Calu3 (cell line): ENCODE measurements at places on chromosomes 1 and 21.

GRCh38 chr21:45836694-45837670, 144.6 kb upstream of the COL6A1 start:
- no peak for DNase-seq

DNA sequence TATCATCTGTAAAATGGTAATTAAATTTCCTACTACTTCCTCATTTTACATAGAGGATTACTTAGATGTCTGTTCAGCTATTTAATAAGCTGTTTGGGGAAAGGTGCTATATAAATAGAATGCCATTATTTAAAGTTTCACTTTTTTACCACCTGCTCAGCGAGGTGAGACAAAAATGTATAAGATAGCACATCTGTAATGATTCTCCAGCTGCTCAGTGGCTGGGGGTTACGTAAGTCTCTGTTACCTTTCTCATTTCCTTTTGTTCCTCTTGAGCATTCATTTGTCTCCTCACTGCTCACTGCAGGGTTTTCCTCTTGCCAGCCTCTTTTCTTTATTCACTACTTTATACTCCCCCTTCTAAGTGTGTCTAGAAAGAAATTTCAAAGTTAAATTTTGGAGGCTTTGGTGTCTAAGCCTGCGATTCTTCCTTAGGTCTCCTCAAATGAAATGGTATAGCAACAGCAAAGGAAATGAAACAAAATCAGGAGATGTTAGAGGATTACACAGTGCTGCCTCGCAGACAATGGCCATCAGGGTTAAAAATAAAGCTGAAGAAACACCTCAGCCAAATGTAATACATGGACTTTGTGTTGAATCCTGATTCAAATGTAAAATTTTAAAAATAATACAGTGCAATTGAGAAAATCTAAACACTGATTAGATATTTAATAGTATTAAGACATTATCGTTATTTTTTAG, 6.8 kb downstream of the RGS8 start:
- DNase-seq, result no peak

GRCh38 chr1:41379738-41380130, 18.5 kb downstream of the FOXO6 start:
- no peak for DNase-seq

GRCh38 chr1:41672173-41672572, 187.7 kb upstream of the EDN2 start:
- peak; percentile 78 for DNase-seq

DNA sequence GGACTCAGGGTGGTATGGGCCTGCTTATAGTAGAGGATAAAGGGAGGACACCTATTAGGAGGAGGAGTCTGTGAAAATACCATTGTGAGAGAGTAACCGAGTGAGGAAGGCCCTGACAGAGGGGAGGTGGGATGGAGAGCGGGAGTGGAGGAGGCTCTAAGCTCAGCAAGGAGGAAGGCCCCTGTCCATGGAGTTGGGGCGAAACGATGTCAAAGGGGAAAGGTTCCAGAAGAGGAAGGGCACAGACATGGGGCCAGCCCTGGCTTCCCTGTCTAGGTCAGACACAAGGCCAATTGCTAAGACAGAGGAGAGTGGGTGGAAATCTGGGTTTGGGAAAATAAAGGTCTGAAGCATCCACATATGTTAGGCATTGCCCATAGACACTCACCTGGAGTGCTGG, 44.2 kb downstream of the ELK4 start:
- no peak for DNase-seq

- no peak for DNase-seq
These were observed 59.8 kb downstream of the ITGB3BP start for GRCh38 chr1:63463248-63463647.

- DNase-seq, result no peak
These were observed 284.4 kb upstream of the GJB5 start for GRCh38 chr1:34470401-34470800.

- DNase-seq, result no peak
These were observed 62.7 kb downstream of the ADSS2 start for GRCh38 chr1:244388961-244389360.

DNA sequence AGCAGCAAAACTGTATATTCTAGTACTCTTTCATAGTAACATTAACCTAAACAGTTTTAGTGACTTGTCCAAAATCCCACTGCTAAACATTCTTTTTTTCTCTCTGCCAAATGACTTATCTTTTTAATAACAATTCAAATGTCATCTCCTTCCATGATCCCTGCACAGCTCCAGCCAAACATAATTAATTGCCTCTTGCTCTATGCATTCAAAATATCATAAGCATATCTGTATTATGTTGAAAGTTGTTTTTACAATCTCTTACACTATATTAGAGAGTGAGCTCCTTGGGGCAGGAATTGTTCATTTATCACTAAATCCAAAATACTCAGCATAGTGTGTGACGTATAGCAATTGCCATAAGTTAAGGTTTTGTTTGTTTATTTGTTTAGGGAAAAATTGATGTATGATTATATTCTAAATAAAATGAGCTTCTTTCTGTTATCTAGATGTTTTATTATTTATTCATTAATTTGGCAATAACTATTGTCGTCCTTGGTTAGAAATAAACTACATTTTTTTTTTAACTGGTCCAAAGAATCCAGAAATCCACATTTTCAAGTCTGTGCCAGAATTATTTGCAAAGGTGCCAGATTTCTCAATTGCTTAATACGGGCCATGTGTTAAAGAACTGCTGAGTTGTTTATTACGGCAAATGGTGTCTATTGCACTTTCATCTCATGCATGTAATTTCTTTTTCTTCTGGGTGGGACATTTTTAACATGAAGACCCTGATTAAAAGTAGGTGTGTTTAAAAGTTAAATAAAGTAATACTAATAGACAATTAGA, 577.2 kb upstream of the ZRANB2 start:
- no peak for DNase-seq

GRCh38 chr21:16309250-16309971, 579.6 kb downstream of the USP25 start:
- no peak for DNase-seq

DNA sequence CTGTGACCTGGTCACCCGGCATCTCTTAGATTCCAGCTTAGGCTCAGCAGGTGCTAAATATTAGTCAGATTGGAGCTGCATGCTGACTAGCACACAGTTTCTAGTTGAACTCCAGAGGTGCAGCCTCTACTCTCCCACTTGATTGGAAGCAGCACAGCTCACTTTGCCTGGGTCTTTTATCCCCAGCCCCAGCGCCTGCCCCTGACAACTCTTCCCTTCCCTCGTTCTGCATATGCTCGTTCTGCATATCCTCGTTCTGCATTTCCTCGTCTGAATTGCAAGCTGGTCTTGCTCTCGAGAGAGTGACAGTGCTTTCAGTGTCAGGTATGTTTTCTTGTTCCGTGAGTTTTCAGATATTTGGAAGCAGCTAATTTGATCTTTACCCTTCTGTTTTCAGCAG, 11.7 kb downstream of the COL18A1 start:
- no peak for DNase-seq

GRCh38 chr1:68293609-68294366, 61.5 kb upstream of the WLS start:
- no peak for DNase-seq

DNA sequence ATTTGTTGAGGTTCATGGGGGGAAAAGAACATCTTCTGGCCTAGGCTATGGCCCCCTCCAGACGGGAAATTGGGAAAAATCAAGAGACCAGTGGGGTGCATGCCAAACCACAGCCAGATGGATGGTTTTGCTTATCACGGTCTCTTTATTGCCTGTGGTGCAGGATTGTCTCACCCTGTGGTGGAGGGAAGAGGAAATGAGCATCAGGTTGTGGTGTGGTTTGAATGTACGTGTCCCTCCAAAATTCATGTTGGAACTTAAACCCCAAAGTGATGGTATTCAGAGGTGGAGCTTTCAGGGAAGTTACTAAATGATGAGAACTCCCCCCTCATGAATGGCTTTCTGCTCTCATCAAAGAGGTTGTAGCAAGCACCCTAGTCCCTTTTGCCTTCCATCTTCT, 525.7 kb downstream of the NPHP4 start:
- no peak for DNase-seq

DNA sequence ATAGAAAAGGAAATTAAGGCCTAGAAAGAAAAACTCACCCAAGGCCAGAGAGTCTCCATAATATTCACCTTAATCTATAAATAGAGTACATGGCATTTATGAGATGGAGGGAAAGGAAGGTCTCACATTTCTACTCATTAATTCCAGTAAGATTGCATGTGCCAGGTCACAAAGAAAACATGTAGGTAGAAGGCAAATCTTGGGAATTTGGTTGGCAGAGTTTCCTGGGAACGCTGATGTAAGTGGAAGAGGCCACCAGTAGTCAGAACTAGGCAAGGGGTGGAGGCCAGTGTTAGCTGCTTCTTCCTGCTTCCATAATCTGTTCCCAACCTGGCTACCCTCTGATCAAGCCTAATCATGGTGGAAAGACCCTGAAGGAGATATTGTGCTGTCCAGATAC, 29.2 kb upstream of the PGBD5 start:
- no peak for DNase-seq

GRCh38 chr1:2583871-2584351, 2.7 kb upstream of the PRXL2B start:
- peak; percentile 57 for DNase-seq

DNA sequence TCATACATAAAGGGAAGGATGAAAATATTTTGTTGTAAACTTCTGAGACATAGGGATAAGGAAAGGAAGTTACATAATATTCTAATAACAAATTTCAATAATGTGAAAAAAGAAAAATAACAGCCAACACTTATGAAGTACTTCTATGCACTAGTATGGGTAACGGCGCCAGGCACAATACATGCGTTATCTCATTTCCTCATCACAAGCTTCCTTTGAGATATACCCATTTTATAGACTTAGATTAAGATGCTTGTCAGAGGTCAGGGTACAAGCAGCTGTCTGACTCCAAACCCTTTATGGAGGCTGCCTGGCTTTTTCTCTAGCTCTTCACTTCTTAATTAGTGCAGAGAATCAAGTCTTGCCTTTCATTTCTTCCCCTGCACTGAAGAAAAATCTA, 41.3 kb downstream of the TCP10L start:
- no peak for DNase-seq

DNA sequence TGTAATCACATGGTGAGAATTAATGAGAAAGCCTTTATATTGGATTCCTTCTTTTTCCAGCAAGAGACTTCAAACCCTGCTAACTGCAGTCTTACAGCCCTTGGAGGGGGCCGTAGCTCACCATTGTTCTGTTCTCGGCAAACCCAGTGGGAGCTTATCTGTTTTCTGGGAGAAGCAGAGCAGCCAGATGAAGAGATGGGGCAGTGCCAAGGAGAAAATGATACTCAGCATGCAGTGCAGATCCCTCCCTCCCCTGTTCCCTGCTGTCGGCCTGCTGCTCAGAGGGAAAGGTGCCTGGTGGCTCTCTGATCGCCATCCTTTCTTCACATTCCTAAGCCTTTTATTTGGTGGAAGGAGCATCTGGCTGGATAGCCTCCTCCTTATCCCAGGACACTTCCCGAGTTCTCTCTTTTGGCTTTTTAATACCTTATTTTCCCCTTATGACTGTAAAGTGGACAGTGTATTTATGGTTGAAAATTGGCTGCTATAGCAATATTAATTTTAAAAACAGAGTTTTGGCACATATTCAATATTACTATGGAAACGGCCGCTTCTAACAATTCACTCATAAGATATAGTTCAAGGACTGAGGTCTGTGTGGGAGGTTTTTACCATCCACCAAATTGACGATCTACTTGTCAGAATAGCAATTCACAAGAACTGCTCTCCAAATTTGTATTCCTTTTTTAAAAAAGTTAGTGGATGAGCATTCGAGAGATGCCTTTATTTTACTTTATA, 203.4 kb downstream of the CRB1 start:
- DNase-seq, result no peak

DNA sequence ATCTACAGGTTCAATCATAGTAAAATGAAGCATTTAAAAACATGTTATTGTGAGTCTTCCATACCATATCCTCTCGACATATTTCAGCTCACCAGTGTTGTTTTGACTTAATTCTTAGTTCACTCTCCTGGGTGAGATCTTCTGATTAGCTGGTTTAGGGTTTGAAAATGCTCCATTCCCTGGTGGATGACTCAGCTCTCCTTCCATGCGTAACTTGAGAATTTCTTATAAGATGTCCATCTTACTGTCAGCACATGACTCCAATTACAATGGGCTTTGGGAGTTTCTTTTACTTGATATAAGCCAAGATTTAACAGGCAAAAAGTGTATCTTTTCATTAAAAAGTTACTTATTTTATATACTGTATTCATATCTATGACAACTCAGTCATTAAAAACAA, 476.5 kb downstream of the BRINP3 start:
- no peak for DNase-seq
